ENCODE measurements at places on chromosomes 13 and 19.

- DNase-seq, result no peak
Measured at GRCh38 chr19:8192221-8192820, 16.8 kb upstream of the CERS4 start.

GRCh38 chr19:45021971-45022370 lies 16.9 kb upstream of the CLASRP start:
- no peak for DNase-seq

DNA sequence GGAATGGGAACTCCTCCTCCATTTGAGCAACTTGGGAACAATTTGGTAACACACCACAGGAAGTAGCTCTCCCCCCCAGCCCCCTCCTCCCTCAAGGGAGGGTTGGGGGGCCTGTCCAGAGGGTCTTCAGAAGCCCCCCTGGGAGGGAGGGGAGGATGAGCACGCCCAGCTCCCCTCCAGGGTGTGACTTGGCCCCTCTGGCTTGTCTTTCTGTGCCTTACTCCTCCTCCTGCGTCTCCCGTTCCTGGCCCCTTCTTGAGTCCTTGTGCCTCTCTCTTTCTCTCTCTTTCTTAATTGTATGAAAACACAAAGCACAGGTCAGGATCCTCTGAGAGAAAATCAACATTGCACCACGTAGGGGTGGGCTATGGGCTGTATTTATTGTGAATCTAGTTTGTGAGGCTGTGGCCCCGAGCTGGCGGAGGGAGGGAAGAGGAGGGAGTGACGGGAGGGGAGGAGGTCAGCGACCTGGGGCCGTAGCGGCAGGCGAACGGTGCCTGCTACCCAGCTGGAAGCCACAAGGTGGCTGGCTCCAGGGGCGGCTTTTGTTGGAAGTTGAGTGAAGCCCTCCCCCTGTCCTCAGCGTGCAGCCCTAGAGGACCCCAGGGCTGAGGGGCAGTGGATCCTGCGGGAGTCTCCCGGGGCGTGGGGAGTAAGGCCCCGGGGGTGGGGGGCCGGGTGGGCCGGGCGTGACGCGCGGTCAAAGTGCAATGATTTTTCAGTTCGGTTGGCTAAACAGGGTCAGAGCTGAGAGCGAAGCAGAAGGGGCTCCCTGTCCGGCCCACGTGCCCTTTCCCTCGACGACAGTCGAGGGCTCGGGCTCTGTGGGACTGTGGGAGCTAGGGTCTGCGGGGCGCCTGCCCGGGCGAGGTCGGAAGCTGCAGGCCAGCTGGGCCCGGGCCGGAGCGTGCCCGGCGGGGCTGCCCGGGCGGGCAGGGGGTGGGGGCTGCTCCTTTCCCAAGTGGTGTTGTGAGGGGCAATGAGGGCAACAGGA lies 6.4 kb downstream of the LYL1 start:
- peak; percentile 38 for DNase-seq

- no peak for DNase-seq
Measured at GRCh38 chr13:74973935-74974879, 507.8 kb downstream of the TBC1D4 start.

GRCh38 chr19:58582985-58583384 lies 9.8 kb upstream of the MZF1 start:
- DNase-seq, result no peak

DNA sequence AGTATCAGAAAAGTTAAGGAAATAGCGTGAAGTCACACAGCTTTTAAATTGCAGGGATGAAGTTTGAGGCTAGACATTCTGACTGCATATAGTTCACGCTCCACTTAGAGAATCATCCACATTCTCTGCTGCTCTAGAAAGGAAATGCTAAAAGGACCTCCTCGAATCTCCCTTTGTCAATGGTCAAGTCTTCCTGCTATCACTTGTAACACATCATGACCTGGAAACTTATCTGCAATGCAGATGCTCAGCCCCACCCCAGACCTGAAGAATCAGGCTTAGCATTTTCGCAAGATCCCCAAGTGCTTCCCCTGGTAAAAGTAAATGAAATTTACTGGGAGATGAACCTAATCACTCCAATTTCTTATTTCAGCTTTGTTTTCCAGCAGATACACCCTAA lies 372.1 kb downstream of the LIG4 start:
- DNase-seq, result no peak

DNA sequence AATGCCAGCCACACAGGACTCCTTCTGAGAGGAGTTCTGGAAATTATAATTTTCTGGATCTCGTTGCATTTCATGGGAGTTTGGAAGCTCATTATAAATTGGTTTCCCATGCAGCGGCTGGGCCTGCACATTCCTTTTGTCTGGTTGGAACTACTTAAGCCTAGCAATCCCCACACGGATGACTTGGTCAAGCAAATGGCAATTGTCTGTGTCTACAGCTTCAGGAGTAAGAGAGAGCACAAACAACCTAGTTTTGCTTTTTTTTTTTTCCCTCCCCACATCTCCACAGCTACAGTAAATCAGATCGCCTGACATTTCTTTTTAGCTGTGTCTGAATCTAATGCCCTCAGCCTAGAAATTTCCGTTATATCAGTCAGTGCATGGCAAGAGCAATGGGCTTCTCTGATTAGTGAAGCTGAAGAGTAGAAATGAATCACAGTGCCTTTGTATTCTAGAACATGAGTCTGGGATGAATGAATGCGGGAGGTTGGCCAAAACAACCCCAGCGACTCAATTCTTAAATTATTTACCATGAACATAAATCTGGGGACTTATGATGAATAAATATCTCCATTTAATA lies 15.1 kb downstream of the PCDH8 start:
- no peak for DNase-seq

- DNase-seq, result peak; percentile 48
Measured at GRCh38 chr13:40671956-40672764, 5.7 kb upstream of the FOXO1 start.

GRCh38 chr19:1250437-1251260 lies 2.3 kb downstream of the MIDN start:
- DNase-seq, result no peak

DNA sequence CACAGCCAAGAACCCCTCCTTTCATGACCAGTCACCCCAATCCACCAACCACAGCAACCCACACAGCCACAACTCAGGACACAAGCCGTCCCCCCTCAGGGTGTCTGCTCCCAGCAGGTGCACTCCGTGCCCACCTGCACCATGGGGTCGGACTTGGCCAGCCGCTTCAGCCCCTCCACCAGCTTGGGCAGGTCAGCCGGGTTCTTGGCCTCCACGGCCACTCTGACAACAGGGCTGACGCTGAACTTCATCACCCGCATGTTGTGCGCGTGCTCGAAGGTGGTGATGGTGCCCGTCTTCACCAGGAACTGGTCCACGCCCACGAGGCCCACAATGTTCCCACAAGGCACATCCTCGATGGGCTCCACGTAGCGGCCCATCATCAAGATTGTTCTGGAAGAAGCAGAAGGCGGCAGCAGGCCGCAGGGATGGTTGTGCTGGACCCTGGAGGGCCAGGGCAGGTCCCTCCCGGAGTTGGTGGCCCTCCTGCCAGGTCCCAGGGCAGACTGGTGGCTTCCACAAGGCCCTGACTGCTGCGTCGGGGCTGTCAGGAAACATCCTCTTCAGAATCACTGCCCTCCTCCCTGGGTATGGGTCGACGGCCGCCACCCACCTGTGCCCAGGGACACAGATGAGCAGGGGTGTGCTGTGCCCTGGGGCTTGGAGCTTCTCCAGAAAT lies 5.5 kb downstream of the EEF2 start:
- DNase-seq, result no peak

DNA sequence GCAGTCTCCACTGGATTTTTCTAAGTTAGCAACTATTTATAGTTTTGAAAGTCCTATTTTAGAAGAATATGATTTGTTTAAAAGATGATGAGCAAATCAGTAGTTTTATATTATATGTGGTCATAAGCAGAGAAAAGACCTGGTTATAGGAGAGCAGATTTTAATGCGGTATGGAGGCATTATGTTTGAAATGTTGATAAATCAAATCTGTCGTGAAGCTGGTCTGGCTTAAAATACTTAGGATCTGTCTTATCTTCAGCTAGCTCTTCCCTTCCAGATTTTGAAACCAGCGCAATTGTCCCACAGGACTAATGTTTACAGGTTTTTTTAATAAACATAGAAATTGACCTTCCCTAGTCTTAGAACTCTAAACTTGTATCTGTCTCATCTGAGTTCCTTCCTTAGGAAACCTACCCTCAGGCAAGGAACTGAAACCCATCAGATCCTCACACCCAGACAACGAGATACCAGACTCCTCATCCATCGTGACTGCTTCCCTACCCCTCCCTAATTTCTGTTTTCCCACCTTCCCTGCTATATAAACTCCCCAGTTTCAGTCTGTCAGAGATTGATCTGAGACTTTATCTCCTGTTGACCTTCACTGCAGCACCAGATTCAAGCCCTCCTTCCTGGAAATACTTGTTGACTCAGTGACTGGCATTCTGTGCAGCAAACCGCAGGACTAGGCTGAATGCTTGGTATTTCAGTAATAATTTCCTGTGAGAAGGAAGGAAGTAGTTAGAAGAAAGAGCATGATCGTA lies 37.8 kb upstream of the CXCL17 start:
- peak; percentile 23 for DNase-seq

GRCh38 chr13:71606818-71607217 lies 260.2 kb downstream of the DACH1 start:
- DNase-seq, result no peak

GRCh38 chr19:32407004-32407992 lies 1.7 kb downstream of the DPY19L3 start:
- no peak for DNase-seq

- DNase-seq, result no peak
Measured at GRCh38 chr13:110324026-110324749, 17.1 kb downstream of the COL4A2 start.

DNA sequence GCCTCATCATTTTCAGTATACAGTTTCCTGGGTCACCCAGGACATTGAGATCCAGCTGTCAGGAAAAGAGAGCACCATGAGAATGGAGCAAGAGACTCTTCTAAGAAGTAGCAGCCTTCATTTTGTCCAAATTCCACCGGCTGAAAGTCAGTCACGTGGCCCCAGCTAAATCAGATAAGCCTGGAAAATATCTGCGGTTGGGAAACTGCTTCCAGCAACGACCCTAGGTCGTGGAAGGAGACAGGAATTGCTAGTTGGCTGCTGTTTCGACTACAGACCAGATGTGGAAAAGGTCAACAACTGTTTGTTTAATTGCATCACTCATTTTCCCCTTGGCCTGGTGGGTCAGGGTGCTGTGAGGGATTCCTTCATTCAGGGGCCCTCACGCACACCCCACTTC lies 107.0 kb downstream of the ZNF536 start:
- no peak for DNase-seq

- DNase-seq, result no peak
Measured at GRCh38 chr13:57665481-57665880, 33.9 kb downstream of the PCDH17 start.

- no peak for DNase-seq
Measured at GRCh38 chr19:30312582-30313352, 59.4 kb upstream of the ZNF536 start.

DNA sequence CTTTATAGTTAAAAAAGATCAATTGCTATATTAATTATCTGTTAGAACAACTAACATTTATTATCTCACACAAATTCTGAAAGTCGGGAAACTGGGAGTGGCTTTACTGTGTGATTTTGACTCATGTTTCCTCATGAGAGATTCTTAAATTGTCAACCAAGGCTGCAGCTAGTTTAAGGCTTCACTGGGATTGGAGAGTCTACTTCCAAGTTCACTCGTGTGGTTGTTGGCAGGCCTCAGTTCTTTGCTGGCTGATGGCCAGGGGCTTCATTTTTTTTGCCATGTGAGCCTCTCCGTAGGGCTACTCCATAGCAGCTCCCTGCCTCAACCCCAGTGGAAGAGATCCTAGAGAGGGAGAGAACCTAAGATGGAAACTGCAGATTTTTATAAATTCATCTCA lies 24.5 kb upstream of the LPAR6 start:
- no peak for DNase-seq

GRCh38 chr19:1264801-1265614 lies 4.1 kb upstream of the CIRBP start:
- no peak for DNase-seq

DNA sequence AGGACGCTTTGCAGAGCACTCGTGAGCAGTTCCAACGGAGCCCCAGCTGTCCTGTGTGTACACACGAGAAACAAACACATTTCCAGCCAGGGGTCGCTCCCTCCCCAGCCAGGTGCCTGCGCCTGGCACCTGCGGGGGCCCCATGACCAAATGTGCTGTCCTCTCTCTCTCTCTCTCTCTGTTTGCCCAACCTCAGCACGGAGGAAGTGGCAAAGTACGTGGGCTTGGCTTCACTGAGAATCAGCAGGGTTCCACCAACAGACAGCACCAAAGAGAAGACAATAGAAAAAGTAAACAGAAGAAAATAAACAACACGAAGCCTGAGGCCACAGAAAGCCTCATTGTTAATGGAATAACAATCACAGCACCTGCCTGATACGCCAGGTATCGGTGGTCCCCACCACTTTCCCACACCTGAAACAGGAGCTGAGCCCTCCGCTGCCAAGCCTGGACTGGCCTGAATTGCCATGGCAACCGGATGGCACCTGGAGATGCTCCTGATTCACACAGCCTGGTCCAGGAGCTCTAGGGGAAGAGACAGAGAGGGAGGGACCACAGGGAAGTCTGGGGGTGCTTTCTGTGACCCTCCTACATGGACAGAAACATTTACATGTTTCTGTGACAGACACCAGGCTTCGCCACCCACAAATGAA lies 103.9 kb upstream of the CACNA1A start:
- peak; percentile 91 for DNase-seq

- no peak for DNase-seq
Measured at GRCh38 chr13:41788552-41788951, 172.4 kb downstream of the VWA8 start.

DNA sequence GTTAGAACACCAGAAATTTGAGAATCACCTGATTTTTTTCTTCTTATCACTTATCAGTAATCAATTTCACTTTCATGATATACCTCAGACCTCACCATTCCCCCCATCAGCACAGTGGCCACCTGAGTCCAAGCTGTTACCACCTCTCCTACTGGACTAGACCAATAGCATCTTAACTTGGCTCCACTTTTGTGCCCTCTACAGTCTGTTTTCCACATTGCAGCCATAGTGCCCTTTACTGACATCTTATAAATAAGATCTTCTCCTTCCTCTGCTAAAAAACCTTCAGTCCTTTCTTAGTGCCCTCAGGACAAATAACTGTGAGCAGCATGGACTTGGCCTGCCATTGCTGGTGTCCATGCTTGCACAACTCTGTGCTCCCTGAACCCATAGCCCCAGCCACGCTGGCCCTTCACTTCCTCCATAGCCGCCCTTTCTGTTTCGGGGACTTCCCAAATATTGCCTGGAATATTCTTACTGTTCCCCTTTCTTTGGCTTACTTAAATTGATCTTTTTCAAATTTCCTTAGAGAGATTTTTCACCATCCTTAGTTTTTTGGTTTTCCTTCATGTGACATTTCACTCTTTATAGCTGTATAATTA lies 380.8 kb downstream of the LMO7 start:
- no peak for DNase-seq

DNA sequence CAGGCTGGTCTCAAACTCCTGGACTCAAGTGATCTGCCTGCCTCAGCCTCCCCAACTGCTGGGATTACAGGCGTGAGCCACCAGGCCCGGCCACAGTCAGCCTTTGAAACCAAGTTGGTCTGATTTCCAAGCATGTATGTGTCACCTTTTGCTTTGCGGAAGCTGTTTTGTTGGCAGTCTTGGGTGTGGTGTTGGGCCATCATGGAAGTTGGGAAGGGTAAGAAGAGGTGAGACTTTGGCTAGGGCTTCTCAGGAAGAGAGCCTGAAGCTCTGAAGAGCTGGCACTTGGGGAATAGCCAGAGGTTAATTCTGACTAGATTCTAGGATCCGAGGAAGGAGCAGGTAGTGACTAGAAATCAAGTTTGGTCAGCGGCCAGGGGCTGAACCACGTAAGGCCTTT lies 2.8 kb downstream of the RSPH6A start:
- no peak for DNase-seq
